ENCODE measurements at places on chromosomes 5 and 9. TPM values are rescaled to one million over a fixed set of nuclear protein-coding genes. Genes with fewer than 3 reads are reported as not detected.

GRCh38 chr9:137217276-137218211 is 4.5 kb downstream of the RNF208 start:
- DNase-seq: peak; percentile 37

DNA sequence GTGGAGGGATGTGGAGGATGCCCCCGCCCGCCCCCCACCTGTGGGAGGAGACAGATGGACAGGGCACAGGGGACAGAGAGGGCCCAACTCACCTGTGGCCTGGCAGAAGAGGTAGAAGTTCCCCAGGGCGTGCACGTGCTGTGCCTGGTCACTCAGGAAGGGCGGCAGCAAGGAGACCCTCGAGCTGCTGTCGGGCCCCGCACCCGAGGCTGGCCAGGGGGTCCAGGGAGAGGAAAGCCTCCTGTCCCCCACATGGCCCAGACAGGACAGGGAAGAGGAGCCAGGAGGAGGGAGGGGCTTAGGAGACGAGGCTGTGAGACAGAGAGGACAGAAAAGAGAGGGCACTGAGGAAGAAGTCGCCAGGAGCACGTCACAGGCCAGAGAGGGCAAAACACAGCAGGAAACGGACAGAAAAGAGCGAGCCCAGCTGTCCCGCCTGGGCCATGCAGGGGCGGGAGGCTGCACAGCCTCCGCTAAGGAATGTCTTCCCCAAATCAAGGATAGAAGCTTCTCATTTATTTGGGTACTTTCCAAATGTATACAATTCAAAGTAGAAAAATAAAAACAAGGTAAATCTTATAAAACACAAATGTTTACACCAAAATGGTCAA is 58.5 kb downstream of the SECISBP2 start:
- DNase-seq: no peak

- DNase-seq: no peak
These were observed 13.6 kb downstream of the NIPAL4 start for GRCh38 chr5:157473383-157474320.

- DNase-seq: no peak
These were observed 5.0 kb upstream of the C1QTNF3 start for GRCh38 chr5:34047774-34048572.

DNA sequence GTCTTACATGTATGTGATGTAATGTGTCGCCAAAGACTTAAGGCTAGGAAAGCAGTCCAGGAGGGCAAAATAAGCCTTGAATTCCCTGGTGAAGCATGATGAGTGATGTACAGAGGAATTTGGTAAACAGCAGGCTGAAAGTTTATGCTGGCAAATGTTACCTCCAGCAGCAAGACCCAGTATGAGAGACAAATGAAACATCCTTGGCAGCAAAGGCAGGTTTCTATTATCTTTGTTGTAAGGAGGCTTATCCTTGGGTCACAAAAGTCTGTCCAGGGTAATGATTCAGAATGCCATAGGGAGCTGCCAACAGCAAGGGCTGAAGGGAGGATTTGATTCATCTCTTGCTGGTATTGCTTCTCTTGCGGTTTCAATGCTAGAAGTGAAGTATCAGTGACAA is 75.9 kb upstream of the HTR4 start:
- peak; percentile 39 for DNase-seq

SOHLH1 gene
- not detected for total RNA-seq

SLC27A6 gene
- total RNA-seq: 7.5 TPM

Data from mammary epithelial cell (primary cell).